Inflammatory macrophage treated with lipopolysaccharide for 1 hour (primary cell): ENCODE measurements at places on chromosomes 5 and 9.
A peak's percentile ranks its signal among the peaks of the same experiment; 100 is the strongest.

DNA sequence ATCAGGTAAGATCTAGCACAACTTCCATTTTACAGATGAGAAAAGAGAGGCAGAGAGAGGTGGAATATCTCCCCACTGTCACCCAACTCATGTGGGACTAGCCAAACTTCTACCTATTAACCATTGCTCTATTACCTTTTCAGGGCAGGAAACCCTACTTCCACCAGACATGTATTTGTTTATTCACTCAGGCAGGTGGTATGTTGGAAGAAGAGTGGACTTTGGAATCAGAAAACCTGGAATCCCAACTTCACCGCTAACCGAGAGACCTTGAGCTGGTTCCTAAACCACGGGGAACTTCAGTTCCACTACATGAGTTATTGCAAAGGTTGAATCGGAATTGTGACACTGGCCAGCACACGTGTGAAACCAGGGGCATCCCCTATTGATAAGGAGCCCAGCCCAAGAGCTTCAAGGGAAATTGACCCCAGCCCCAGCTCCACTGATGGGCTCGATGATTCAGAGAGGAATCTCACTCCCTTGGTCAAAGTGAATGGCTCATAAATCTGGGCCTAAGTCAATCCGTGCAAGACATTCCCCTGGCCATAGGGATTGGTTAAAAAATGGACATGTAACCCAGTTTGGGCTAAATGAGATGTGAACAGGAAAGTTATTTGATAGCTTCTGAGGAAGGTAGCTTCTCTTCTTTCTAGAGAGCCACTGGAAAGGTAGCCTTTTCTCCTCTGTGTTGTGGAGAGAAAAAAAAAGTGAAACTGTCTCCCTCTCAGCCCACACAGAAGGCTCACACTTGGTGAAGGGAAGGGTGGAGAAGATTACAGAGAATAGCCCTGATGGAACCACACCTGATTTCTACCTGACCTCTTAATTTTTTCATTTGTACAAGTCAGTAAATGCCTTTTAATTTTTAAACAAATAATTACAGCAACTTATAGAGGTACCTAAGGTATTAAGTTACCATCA, 5.5 kb upstream of the GLIS3 start:
- DNase-seq = no peak

GRCh38 chr5:64594025-64594424, 88.2 kb downstream of the RGS7BP start:
- DNase-seq = no peak

DNA sequence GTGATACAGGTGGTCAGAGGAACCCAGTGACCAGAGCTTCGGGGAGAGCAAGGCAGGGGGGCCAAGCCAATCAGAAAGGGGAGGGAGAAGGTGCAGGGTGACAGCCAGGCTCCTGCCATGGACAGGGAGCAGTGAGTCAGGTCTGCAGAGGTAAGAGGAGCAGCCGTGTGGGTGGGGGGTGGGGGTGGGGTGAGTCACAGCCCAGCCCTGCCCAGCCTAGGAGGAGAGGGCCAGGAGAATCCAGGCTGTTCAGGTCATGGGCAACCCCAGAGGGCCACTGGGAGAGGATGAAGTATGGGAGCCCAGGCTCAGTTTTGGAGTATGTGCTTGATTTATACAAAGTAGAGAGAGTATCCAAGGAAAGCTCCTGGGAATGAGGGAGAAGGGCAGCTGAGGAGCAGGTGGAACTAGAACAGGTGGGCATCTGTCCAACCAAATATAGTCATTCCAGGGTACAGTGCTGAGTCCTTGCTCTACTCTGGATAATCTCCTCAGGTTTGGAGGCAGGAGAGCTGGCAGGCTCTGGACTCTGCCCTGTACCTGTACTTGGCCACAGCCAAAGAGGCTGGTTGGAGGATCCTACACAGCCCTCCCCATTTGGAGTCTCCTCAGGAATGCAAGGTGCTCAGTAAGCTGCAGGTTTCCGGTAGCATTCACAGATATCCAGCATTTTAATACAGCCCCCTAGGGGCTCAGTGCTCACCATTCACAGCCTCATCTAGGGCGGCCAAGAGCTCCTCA, 1.6 kb downstream of the HBEGF start:
- no peak for DNase-seq

- DNase-seq = no peak
Measured at GRCh38 chr9:11735391-11735790, 957.8 kb upstream of the TYRP1 start.

DNA sequence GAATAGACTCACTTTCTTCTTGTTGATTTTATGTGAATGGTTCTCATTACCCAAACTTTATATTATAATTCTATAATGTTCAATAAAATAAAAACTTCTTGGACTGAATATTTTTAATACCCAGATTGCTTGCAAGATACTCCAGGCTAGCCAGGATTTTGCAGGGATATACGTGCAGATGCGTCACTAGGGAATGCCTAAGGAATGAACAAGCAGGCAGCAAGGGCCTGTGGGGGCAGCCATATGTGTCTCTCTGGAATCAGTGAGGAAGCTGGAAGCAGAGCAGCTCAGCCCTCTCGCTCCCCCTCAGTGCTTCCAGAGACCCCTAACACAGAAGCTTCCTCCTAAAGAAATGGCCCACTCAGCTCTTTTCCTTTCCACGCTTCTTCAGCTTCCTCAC, 457.4 kb downstream of the CCDC171 start:
- DNase-seq = no peak

GRCh38 chr9:135324329-135324728, 155.3 kb upstream of the PPP1R26 start:
- DNase-seq = no peak

GRCh38 chr5:43400082-43400481, 12.1 kb downstream of the CCL28 start:
- DNase-seq = no peak

DNA sequence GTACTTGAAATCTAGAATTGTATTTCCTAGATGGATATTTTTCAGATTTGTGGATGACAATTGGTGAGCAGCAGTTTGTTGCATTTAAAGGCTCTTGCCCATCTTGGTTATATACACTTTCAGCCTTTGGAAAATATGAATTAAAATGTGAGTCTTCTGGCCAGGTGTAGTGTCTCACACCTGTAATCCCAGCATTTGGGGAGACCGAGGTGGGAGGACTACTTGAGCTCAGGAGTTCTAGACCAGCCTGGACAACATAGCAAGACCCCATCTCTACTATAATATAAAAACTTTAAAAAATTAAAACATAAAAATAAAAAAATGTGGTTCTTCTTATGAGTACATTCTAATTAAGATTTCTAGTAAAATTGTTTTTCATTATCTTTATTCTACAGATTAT, 102.0 kb downstream of the MTREX start:
- DNase-seq = no peak

- no peak for DNase-seq
Measured at GRCh38 chr9:35967042-35967441, 9.1 kb upstream of the OR2S2 start.

DNA sequence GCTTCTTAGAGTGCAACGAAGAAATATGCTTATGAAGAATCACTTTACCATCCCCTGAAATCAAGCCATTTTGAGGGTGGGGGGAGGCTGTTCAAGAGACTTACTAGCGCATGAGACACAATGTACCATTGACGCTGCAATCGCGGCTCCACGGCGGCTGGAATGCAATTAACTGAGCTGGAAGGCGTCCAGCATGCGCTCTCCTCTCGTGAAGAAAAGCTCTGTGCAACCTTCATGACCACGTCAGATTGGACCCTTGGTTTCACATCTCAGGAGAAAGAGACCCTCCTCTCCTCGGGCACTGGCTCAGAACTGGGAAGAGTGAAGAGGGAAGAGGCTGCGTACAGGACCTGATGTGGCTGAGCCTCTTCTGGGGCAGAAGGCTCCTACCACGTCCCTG, 138.5 kb upstream of the IRX2 start:
- no peak for DNase-seq

GRCh38 chr5:321230-321725, at the start of gene AHRR:
Gene AHRR, plus strand, starts transcription at chr5:321714. Its CDS starts 22,189 bp downstream, at chr5:343903.
- peak; percentile 76 for DNase-seq

DNA sequence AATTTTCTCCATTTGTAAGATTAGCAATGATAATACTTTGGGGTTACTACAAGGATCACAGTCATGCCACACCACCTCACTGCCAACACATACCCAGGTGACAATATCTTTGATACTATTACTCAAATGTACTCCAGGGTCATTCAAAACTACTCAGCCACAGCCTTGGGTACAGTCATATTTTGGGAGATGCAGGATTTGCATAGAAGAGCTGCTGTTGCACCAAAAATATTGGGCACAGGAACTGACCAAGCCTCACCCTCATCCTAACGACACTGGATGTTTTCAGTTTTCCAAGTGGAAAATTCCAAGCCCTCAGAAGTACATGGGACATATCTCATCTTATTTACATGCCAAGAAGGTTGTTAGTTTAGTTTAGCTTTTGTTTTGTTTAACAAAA, 120.9 kb upstream of the C6 start:
- DNase-seq = no peak

GRCh38 chr9:131942146-131942720, 137.4 kb downstream of the MED27 start:
- peak; percentile 82 for DNase-seq

DNA sequence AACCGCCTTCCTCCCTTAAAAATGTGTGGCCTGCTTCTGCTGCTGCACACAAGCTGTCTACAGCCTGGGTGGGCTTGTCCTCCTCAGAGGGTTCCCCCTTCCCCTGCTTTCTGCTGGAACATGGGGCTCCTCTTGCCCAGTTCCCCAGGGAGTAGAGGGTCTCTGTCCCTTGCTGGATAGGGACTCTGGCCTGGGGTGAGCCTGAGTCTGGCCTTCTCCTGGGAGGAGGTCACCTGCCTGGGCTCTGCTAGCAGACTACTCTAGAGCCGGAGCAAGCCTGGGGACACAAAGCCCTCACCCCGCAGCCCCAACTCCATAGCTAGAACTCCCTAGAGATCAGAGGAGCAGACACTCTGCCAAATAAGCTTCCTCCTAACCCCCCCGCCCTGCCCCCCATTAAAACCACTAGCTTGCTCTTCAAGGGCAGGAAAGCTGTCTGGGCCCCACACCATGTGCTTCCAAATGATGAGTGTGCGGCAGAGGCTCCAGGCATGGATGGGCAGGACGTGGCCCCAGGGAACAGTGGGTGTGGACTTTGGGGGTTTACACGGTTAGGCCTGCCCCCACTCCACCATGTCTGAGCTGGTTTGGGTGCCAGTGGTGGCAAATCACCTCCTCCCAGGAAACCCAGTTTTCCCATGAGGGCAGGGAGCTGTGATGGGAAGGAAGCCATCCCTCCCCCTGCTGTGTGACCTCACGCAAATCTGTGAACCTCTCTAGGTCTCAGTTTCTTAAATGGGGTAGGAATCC, 10.0 kb downstream of the TCF7 start:
- no peak for DNase-seq

GRCh38 chr5:56698463-56699381, 116.6 kb upstream of the MAP3K1 start:
- DNase-seq = no peak

DNA sequence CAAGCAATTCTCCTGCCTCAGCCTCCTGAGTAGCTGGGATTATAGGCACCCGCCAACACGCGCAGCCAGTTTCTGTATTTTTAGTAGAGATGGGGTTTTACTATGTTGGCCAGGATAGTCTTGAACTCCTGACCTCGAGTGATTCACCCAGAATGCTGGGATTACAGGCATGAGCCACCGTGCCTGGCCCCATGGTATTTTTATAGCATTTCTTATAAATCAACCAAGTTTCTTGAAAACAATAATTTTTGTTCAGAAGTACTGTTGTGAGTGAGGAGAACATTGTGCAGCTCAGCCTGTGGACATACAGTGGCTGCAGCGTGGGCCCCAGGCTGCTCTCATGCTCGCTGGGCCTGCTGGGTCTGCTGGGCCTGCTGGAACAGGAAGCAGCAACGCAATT, 45.3 kb downstream of the MAP1B start:
- no peak for DNase-seq

- no peak for DNase-seq
Measured at GRCh38 chr5:134113363-134113889, 1.1 kb upstream of the TCF7 start.
